NCI-H1417 (cell line): ENCODE measurements at places on chromosomes 12 and 14.

GRCh38 chr14:76846331-76847047 lies 20.3 kb downstream of the LRRC74A start:
- DNase-seq = no peak

DNA sequence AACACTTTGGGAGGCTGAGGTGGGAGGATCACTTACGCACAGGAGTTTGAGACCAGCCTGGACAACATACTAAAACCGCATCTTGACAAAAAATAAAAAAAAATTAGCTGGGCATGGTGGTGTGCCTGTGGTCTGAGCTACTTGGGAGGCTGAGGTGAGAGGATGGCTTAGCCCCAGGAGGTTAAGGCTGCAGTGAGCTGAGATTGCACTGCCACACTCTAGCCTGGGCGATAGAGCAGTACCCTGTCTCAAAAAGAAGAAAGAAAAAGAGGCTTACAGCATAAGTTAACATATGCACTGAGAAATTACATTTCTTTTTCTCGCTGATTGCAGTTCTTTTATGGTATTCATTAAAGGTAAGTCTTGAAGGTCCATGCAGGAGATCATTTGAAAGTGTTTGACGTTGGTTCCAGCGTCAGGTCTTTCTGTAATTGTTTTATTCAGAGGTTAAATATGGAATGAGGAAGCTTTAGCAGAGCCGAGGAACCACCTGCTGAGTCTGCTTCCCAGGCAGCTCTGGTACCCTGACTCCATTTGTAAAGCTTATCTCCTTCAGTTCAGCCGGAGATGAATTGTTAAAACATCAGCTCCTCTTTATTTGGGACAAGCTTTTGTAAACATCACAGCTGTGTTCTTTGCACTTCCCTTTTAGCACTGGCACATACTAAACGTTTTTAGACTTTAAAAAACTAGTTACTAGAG lies 18.5 kb downstream of the SFSWAP start:
- no peak for DNase-seq

GRCh38 chr14:90500665-90501370 lies 104.0 kb downstream of the CALM1 start:
- DNase-seq = no peak

DNA sequence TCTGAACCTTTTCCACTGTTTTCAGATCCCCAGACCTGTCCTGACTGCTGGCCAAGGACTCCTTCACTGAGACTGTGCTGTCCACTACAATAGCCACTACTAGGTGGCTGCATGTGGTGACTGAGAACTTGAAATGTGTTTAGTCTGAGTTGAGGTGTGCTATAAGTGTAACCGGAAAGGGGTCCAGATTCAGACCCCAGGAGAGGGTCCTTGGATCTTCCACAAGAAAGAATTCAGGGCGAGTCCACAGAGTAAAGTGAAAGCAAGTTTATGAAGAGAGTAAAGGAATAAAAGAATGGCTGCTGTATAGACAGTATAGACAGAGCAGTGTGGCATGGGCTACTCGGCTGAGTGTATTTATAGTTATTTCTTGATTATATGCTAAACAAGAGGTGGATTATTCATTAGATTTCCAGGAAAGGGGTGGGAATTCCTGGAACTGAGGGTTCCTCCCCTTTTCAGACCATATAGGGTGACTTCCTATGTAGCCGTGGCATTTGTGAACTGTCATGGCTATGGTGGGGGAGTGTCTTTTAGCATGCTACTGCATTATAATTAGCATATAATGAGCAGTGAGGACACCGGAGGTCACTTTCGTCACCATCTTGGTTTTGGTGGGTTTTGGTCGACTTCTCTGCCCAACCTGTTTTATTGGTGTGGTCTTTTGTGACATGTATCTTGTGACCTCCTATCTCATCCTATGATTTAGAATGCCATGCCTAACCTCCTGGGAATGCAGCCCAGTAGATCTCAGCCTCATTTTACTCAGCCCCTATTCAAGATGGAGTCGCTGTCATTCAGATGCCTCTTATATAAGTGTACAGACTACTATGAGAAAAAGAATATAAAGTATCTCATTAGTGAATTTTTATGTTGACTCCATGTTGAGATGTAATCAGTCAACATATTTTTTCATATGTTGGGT lies 70.0 kb upstream of the SRSF5 start:
- DNase-seq = peak; percentile 57

GRCh38 chr14:53148671-53149070 lies 4.5 kb downstream of the DDHD1 start:
- no peak for DNase-seq

GRCh38 chr12:27164330-27165040 lies 79.6 kb upstream of the STK38L start:
- peak; percentile 28 for DNase-seq
